ENCODE measurements at places on chromosomes 7 and 10.

- no peak for DNase-seq
Measured at GRCh38 chr10:97821308-97822038, 28.2 kb upstream of the GOLGA7B start.

- DNase-seq, result no peak
Measured at GRCh38 chr7:32158076-32158475, 87.9 kb upstream of the PDE1C start.

DNA sequence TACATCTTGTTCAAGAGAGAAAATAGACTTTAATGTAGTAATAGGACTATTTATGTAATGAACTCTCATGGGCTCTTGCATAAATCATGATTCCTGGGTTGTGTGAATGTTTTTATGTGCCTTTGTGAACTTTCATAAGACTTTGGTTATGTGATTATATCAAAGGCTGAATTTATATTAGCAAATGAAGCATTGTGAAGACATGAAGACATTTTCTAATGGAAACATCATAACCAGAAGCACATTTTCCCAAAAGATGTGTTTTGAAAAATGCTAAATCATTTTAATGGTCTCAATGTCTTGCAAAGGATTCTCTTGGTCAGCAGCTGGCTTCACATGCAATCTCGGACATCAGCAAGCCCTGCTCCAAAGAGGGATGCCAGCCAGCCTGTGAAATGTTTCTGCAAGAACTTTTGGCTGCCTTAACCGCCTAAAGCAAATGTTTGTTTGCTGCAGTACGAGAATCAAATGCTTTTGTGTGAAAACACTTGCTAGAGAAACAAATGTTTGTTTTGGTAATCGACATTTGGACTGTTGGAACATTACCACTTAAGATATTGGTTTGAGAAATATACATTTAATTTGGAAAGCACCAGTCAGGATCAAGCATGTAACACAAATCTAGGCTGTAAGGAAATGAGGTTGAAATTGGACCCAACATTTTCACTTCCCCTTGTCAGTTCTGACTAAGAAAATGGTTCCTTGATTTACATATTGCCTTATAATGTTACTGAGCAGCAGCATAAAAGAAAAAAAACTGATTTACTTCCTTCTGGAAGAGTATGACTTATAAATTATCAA, 102.1 kb downstream of the RTKN2 start:
- no peak for DNase-seq

- DNase-seq, result no peak
Measured at GRCh38 chr7:151132461-151133205, 34.9 kb downstream of the GBX1 start.

DNA sequence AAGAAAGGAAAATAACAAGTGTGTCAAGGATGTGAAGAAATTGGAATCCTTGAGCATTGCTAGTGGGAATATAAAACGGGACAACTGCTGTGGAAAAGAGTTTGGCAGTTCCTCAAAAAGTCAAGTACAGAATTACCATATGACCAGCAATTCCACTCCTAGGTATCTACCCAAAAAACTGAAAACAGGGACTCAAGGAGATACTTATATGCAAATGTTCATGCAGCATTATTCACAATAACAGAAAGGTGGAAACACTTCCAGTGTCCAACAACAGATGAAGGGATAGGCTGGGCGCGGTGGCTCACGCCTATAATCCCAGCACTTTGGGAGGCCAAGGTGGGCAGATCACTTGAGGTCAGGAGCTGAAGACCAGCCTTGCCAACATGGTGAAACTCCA, 33.5 kb downstream of the HSPA12A start:
- no peak for DNase-seq

DNA sequence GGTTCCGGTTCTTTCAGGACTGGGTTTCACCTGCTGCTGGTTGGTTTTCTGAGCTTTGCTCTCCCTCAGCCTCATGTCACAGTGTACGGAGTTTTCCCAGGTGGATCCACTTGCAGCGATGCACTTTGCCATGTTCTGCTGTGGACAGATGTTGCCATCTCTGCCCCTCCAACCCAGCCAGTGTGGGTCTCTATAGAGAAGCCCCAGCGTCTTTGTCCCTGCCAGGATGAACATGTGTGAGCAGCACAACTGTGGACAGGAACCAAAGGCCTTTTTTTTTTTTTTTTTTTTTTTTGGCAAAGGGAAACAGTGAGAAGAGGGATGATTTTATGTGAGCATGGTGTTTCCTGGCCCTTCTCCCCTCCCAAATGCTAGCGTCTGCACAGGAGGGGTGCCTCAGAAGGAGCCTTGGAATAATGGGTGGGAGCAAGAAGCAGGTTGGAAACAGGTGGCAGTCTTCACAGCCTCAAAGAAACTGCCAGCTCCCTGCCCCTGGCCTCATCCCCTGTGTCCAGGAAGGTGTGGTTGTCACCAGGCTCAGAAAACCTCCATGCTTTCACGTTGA, 106.5 kb downstream of the RPS24 start:
- DNase-seq, result no peak

DNA sequence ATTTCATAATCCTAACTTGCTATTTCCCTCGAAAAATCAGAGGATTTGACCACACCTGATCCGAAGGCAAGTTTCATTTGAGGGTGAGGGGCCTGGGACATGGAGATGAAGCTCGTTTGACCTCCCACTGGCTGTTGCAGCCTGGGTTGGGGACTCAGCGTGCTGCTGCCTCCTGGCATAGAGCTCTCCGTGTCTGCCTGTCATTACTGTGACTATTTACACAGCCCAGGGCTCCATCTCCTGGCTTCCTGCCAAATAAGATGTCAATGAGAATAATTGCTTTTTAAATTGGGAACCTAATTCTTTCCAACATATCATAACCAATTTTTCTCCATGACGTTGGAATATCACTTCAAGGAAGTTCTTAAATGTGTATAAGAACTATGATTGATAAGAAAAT, 139.3 kb upstream of the COBL start:
- no peak for DNase-seq

- DNase-seq, result no peak
Measured at GRCh38 chr10:119112056-119112455, 8.1 kb downstream of the DENND10 start.

DNA sequence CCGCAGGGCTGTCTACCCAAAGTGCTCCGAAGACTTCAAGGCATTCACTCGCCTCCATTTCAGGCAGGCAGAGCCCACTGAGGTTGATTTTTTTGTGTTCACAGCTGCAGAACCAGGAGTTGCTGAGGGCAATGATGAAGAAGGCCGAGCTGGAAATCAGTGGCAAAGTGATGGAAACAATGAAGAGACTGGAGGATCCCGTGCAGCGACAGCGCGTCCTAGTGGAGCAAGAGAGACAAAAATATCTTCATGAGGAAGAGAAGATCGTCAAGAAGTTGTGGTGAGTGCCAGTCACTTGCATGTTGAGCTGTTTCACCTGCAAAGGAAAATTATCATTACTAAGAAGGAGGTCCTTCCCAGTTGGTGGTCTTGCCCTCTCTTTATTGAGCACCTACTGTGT, 210.5 kb downstream of the ARHGAP21 start:
- no peak for DNase-seq

DNA sequence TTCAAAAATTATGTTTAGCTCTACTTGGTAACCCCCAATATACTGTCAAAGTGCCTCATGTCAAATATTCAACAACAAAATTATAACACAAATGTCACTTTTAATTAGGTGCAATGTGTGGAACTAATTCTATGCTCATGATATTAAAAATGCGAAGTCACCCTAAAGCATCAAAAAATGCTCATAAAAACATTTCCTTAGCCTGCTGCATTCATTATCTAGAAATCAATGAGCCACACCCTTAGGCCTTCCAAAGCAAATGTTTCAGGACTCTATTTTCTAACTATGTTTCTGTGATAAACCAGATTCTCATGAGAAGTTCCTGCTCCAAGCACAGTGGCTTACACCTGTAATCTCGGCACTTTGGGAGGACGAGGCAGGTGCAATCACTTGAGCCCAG, 75.0 kb upstream of the ANK3 start:
- DNase-seq, result no peak

GRCh38 chr7:151408839-151409666, 785 bp downstream of the WDR86 start:
- DNase-seq, result no peak

DNA sequence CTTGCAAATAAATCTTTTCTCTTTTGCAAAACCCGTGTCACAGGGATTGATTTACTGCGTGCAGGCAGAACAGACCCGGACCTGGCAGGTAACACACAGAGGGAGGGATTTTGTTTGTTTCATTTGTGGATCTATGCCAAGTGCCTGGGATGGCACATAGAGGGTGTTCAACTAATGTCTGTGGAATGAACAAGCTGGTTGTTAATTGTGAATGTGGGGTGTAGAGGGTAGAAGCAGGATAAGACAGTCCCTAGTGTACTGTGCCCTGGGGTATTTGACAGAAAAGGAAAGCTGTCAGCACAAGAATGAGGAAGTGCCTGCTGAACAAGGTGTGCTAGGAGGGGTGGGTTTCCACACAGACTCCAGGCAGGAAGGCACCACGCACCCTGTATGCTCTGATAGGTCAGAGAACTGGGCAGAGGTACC, 331.8 kb downstream of the CALN1 start:
- DNase-seq, result no peak

DNA sequence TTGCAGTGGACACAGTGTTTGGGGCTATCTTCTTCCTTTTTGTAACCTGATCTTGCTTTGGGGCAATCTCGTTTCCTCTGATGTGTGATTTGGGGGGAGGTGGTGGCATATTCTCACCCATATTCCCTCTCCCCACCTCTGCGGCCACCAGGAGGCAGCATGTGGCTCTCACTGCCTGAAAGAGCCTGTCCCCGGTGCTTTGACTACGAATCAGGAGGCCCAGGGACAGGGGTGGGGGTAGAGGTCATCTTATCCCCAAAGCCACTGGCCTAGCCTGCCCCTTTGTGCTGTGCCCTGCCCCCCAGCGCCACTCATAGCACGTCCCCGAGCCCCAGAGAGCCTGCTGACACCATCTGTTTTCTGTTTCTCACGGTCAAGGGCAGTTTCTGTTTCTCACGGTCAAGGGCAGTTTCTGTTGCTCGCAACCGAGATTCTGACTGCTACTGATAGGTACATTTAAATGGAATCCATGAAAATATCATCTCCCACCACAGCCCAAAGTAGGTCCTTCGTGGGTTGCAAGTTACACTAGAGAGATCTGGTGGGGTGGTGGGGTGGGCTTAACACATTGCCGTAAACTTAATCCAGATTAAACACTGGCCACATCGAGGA, 28.2 kb downstream of the PHYH start:
- DNase-seq, result no peak

GRCh38 chr10:84138478-84139125, 707 bp upstream of the GHITM start:
- DNase-seq, result no peak
